ENCODE measurements at places on chromosomes 7 and 10.
A peak's percentile ranks its signal among the peaks of the same experiment; 100 is the strongest.

GRCh38 chr7:85554236-85555178, 367.7 kb upstream of the SEMA3D start:
- no peak for DNase-seq

GRCh38 chr10:25944771-25945170, 10.7 kb downstream of the MYO3A start:
- DNase-seq = no peak

DNA sequence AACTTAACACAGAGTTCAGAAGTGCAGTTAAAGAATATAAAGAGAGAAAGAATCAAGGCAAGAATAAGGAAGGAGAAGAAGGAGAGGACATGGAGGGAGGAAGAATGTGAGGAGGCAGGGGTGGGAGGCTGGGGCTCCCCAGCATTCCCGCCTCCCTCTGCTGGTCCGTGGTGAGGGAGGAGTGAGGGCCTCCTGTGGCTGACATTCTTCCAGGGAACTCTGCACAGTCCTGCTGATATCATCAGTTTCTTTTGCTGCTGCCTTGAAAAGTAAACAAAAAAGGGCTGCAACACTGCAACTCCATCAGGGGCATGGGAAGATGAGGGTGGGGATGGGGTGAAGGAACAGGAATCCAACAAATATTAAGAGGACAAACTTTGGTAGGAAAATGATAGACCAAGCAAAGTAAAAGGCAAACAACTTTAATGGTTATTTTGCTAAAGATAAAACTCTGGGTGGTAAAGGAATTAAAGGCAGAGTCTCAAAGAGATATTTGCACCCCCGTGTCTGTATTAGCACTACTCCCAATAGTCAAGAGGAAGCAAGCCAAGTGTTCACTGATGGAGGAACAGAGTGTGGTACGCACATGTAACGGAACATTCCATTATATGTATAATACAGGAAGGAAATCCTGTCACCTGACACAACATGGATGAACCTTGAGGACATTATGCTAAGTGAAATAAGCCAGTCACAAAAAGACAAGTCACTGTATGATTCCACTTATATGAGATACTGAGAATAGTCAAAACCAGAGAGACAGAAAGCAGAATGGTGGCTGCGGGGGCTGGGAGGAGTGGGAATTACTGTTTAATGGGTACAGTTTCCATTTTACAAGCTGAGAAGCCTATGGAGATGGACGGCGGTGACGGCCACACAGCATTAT, 8.0 kb upstream of the SPOCK2 start:
- DNase-seq = no peak

- DNase-seq = no peak
Observed at GRCh38 chr10:77049896-77050295, 587.7 kb downstream of the KCNMA1 start.

GRCh38 chr7:27196287-27196767, 3.6 kb downstream of the HOXA13 start:
- peak; percentile 91 for DNase-seq

DNA sequence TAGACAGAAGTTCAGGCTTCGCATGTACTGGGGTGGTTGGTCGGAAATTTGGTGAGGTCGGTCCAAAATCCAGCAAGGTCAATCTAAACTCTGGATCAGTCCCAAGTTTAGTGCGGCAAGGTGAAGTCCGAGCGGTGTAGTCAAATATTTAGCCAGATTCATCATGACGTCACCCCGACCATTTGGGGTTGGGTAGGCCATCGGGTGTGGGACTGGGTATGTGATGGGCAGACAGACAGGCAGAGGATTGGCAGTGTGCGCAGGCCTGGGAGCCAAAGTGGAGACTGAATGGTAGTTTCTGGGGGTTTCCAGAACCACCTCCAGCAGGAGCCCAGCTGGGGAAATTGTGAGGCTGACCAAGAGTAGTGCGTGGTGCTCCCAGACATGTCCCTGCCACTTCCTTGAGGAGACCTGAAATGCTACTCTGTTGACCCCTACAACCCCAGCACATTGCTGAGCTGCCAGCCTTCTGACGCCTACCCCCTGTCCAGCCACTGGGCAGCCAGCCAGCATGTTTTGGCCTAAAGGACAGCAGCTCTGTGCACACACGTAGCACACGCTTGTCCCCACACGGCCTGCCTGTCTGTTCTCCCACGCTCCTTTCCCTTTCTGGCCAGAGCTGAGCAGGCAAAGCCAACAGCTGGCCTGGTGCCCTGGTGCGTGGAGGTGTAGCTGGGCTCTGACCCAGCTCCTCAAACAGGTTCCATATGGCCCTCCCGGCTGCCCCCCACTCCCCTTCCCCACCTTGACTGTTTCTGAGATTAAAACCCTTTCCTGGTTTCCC, 55.9 kb downstream of the FAM241B start:
- peak; percentile 86 for DNase-seq

- no peak for DNase-seq
Observed at GRCh38 chr10:101493782-101494281, 94.2 kb downstream of the POLL start.

DNA sequence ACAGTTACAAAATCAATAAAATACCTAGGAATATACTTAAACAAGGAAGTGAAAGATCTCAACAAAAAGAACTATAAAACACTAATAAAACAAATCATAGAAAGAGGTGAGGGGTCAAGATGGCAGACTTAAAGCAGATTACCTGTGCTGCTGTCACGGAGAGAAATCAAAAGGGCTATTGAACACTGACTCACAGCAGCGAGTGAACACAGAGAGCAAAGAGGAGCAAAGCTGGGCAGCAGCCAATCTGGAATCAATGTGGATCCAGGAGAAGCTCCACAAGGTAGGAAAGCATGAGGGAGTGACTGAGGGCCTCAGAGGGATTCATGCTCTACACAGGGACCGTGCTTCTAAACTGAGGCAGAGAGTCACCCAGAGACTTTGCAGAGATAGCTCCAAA, 562.0 kb upstream of the SEMA3D start:
- no peak for DNase-seq

- DNase-seq = no peak
Observed at GRCh38 chr7:37352251-37352880, 96.3 kb downstream of the ELMO1 start.

DNA sequence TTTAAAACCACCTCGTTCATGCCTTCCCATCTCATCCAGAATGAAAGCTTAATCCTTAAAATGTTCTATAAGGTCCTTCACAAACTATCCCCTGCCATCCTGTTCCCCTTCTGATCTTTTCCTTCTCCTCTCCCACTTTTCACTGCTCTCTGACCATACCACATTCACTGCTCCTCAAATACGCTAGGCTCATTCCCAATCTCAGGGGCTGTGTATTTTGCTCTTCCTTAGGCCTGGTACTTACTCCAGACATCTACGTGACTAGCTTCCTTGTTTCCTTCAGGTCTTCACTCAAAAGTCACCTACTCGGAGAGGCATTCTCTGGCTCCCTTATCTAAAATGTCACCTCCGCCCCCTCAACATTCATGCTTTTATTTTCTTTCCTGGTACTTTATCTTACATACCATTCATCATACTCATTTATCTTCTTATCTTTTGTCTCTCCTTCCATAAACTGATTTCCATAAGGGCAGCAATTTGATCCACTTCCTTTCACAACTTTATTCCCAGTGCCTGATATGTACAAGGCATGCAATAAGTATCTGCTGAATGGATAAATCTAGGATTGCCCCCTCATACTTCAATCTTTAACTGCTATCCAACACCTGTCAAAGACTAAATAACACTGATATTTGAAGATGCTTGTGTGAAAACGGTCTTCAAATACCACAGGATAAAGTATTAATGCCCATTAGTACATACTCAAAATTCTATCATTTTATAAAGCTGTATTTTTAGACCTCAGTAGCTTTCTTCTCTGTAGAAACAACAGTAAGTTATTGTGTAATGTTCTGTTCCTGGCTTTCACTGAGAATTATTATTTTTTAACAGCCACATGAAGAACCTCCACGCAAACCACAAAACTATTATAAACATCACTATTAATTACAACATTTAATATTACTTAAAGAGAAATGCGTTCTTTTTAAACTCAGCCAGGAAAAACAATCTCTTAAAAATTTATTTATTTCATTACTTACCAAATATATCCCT, 27.0 kb downstream of the JMJD1C start:
- no peak for DNase-seq

DNA sequence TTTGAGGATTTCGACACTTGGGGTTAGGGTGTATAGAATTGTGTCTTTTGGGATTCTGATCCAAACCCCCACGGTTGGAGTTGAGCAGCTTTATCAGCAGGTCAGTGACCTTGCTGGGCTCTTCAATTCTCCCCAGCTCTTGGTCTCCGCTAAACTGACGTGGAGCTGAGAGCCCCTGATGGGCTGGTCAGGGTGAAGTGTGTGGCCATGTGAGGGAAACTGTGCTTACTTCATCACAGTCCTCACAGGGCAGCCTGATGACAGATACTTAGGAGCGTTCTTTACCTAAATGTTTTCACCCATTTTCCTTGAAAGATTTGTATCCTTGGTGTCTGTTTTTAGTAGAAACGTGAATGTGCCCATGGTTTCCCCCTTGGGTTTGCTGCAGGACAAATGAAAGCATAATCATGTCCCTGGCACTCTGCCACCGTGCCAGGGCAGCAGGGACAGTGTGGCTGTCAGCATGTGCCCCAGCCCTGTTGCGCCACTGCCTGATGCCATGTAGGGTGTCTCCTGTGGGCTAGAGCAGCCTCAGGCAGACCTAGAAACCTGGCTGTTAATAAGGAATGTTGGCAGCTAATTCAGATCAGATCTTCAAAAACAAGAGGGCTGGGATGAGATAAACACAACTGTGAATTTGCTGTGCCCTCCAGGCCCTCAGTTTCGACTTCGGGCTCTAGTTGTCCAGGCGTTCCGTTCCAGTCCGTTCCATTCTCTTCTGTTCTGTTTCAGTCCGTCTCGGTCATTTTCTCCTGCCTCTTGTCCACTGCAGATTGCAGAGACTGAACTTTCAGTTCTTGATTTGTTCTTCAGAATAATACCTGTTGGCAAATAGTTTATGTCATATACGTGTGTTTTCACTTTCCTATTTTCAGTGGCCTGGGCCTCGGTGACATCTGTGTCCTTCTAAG, 96.8 kb downstream of the TRRAP start:
- DNase-seq = peak; percentile 86

DNA sequence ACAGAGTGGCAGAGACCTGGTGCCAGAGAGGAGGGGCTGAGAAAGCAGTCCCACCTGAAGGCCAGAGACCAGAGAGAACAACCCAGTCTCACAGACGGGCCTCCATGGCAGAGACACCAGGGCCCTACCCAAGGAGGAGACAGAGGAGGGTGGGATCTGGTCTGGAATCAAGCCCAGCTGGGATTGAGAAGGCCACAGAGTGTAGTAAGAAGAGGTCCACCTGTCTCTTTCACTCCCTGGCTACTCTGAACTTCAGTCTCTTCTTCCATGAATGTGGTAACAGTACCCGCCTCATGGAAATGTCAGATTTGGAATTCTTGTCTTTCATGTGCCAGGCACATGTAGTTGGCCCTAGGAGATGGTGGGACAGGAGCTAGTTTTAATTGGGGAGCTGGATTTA, 55.6 kb downstream of the CLIP2 start:
- DNase-seq = no peak

DNA sequence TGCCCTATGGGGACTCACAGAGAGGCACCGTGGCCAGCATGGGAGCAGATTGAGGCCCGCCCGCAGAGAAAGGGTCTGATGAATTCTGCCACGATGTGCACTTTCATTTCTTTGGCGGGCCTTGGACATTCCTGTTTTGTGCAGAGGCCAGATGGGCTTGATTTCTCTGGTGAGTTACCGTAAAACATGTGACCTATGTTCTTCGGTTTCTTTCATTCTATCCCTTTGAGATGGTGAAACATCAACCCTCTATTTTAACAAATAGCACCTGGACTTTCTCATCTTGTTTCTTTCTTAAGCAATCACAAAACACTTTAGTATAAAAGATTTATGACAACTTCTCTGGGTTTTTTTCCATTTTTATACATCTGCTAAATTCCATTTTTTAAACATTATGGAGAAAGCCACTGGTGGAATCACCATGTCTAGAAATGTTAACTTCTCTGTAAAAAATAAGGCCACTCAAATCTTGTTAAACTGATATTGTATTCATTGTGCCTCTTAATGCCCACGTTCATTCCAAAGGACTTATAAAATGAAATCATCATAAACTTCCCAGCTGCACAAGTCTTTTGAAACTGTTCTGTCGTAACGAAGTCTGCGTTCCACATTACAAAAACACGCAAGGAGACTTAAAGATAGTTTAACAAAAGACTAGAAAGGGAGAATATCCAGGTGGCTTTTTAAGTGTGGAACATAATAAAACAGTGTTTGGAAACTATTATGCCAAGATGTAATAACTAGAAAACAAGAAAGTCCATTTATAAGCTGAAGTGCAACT, 21.4 kb upstream of the ODAD2 start:
- DNase-seq = no peak

DNA sequence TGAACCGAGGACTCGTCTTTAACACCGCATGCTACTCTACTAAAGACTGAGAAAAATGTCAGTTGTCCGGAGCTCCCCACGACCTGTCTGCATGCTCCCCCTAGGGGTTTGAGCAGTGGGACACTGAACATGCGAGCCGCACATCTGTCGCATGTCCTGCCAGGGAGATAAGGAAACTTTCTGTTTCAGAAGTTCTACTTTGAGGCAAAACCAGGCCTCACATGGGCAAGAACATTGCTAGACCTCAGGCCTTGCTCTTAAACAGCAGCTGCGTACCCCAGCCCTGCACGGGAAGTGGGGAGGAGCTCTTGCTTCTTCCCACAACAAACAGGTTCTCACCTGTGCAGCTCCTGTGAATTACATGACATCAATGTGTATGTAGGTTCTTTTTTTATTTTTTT, 30.3 kb upstream of the HERPUD2 start:
- no peak for DNase-seq

- no peak for DNase-seq
Observed at GRCh38 chr10:29486433-29486832, 148.3 kb downstream of the SVIL start.

DNA sequence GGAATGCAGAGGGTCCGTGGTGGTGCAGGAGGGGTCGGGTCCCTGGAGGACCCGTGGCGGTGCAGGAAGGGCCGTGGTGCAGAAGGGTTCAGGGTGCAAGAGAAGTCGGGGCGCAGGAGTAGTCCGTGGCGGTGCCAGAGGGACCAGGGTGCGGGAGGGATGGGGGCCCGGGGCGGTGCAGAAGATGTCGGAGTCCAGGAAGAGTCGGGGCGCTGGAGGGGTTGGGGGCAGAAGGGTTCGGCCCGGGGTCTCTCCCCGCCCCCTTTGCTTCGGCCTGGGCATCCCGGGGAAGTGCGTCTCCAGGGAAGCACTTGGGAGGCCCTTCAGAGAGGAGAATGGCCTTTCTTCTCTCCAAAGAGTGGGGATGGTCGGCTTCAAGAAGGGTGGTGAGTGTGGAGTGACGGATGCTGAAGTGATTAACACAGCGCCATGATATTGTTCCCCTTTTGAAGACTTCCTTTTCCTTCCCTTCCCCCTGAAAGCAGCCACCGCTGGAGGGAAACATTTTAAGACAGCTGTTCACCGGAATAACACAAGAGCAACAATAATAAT, 997 bp downstream of the WDR37 start:
- DNase-seq = no peak

GRCh38 chr7:122686360-122686878, 12.5 kb downstream of the RNF133 start:
- no peak for DNase-seq
